ENCODE measurements at places on chromosomes 13 and 19.

GRCh38 chr19:38977445-38978325, 2.1 kb upstream of the FBXO17 start:
- peak; percentile 15 for DNase-seq

DNA sequence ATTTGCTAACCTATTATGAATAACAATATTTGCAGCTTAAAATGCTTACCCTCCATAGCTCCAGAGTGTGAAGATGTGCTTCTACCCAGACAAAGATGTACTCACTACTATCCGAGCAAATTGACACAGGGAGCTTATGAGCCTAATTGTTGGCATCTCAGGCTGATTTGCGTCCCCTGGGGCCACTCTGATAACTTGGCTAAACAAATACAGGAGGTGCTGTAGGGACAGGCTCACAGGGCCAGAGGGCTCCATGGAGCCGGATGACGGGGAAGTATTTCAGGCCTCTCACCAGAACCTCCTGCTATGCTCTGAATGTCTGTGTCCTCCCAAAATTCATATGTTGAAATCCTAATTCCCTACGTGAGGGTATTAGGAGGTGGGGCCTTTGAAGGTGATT, 26.7 kb upstream of the C19orf12 start:
- DNase-seq: no peak

DNA sequence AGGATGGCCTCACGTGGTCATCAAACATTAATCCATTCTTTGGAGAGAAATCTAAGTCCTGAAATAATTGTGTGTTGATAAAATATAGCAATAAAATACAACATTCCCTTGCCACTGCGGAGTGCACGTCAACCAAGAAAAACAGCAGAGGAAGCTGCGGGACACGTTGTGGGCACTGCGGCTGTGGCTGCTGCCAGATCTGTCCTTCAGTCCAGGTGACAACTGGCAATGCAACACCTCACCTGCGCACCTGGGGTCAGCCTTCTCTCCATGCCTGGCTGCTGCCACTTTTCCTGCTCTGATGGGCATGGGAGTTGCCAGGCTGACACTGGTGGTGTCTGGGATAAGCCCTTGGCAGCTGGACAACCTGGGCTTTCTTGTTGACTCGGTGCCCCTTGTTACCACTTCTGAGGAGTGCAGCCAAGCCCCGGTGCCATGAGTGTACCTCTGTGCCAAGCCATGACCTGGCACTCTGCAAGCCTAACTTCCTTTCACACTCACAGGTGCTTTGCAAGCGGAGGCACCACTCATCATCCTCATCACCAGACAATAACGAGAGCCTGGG, 251.6 kb upstream of the TSHZ3 start:
- no peak for DNase-seq

DNA sequence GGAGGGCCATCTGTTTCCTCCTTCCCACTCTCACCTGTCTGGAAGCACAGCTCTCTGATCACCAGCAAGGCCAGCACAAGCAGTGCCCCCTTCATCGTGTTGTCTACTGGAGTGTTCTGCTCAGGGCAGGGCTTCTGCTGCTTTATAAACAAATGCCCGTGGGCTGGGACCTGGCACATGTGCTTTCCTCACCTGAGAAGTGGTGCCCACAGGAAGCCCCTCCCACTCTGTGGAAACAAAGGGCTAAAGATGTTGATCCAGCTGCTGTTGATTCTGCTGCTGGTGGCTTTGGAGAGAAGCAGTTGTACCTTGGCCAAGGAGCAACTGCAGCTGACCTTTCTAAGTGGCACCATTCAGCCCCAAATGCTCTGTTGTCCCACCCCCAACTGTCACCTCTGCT, 26.4 kb upstream of the ZNF181 start:
- no peak for DNase-seq

DNA sequence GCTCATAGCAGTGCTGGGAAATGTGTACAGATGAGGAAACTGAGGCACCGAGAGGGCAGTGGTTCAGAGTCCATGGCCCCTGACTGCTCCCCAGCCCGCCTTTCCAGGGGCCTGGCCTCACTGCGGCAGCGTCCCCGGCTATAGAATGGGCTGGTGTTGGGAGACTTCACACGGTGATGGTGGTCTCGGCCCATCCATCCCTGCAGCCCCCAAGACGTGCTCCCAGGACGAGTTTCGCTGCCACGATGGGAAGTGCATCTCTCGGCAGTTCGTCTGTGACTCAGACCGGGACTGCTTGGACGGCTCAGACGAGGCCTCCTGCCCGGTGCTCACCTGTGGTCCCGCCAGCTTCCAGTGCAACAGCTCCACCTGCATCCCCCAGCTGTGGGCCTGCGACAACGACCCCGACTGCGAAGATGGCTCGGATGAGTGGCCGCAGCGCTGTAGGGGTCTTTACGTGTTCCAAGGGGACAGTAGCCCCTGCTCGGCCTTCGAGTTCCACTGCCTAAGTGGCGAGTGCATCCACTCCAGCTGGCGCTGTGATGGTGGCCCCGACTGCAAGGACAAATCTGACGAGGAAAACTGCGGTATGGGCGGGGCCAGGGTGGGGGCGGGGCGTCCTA, 15.9 kb downstream of the LDLR start:
- DNase-seq: no peak

Measured in SK-MEL-5 (cell line).